ENCODE measurements at places on chromosomes 3 and 15.

GRCh38 chr15:60217161-60217560 lies 180.6 kb downstream of the ANXA2 start:
- no peak for DNase-seq

- no peak for DNase-seq
These were observed 1.7 kb upstream of the NGLY1 start for GRCh38 chr3:25784971-25785370.

- no peak for DNase-seq
These were observed 4.2 kb upstream of the EFCAB12 start for GRCh38 chr3:129432671-129433070.

GRCh38 chr3:151568184-151568583 lies 107.3 kb upstream of the IGSF10 start:
- peak; percentile 63 for DNase-seq

- no peak for DNase-seq
These were observed 29.5 kb upstream of the ZNF445 start for GRCh38 chr3:44506961-44507360.

DNA sequence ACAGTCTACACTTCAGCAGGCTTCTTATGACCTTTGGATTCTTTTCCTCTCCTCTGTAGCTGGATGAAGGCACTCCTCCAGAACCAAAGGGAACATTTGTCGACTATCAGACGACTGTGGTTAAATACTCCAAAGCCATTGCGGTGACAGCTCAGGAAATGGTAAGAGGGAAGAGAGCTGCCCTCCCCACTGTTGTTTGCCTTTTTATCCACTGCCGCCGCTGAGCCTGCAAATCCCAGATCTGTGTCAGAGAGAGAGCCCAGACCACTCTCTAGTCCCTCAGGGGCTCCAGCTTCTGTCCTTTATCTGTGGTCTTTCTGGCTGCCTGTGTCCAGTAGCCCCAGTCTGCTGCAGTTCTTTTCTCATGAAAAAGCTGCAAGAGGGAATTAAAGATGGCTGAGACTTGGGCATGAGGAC lies 261.5 kb upstream of the TPM1 start:
- DNase-seq = no peak

DNA sequence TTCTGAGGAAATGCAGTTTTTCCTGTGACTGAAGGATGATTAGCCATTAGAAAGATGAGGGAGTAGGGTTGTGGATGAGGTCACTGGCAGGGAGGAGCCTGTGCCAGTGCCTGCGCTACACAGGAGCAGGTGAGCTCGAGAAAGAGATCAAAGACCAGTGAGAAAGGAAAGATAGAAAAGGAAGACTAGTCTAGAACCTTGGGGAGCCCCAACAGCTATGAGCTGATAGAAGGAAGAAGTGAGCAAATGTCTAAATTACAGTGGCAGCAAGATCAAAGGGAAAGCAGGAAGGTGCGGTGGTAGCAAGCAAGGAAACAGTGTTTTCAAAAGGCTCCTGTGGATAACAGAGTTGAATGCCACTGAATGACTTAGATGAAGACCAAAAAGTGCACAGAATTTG lies 39.6 kb downstream of the LNP1 start:
- DNase-seq = no peak

- DNase-seq = no peak
These were observed 850 bp downstream of the SUCLG2 start for GRCh38 chr3:67653425-67654098.

DNA sequence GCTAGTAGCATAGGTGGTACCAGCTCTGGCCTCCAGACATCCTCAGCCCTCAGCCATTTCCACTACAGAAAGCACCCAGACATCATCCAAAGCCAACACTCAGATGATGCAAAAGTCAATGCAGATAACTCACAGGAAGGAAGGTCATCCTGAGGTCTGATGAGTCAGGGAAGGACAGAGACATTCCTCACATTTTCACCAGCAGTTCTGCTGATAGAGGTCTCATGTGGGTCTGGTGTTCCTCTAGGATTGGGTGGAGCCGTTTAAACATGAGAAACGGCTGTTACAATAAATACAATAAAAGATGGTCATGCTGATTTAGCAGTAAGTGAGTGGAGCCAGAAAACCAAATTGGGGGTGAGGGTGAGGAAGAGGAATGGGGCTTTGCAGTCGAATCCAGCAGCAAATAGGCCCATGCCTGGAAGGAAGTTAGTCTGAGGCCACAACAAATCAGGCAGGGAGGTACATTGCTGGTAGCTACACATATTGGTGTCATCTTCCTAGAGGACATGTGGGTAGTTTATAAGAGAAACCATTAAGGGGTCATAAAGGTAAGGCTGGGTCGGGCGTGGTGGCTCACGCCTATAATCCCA lies 33.3 kb upstream of the FLNB start:
- no peak for DNase-seq

- no peak for DNase-seq
These were observed 184.5 kb upstream of the DNAJC19 start for GRCh38 chr3:181174022-181174421.

DNA sequence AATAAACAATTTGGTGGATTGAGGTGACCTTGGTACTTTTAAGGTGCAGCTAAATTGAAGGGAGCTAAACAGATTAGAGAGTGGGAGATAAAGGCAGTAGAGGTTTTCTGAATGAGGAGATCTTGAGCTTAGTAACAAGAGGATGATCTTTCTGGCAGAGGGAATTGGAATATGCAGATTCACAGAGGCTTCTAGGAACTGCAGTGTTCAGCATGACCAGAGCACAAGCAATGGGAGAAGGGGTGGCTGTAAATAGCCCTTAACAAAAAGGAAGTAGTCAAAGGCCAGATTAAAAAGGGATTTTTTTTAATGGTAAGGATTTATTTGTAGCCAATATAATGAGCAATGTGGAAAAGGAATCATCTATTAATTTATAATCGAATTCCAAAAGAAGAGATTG lies 5.7 kb upstream of the BNIP2 start:
- no peak for DNase-seq

- DNase-seq = peak; percentile 71
These were observed 11.2 kb downstream of the C3orf52 start for GRCh38 chr3:112097378-112097777.

DNA sequence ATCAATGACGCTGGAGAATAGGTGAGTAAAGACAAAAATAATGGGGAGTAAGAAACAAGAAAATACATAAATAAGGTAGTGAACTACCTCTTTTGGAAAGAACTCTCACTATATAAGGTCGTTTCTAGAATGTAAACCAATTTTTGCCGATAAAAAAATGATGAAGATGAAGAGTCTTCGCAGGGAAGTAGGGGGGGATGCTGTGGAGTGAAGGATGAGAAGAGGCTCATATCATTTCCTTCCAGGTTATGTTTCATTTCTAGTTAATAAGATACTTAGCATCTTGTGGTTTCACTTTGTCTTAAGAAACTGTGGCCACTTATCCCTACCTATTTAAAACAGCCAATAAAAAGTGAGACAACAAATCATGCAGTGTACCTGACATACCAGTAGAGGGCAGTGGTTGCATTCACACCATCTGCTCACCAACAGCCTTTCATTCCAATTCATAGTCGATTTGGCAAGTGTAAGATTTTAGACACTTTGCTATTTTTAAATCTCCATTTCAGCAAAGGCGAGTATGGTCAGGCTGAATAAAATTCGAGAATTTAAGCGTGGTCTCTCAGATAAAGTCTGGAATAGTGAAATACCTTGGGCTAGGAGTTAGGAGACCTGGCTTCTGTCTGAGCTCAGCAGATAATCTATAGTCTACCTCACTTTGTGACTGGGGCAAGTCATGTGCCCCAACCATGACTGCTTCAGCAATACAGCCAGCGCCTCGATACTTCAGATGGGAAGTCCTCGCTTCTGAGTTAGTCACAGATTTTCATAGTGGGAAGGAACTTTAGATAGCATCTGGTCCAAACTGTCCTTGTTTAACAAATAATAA lies 28.9 kb upstream of the ICE2 start:
- DNase-seq = peak; percentile 46

- DNase-seq = no peak
These were observed 355.0 kb downstream of the ERC2 start for GRCh38 chr3:56113231-56113630.

- no peak for DNase-seq
These were observed 47.4 kb downstream of the EXOG start for GRCh38 chr3:38543586-38543985.

DNA sequence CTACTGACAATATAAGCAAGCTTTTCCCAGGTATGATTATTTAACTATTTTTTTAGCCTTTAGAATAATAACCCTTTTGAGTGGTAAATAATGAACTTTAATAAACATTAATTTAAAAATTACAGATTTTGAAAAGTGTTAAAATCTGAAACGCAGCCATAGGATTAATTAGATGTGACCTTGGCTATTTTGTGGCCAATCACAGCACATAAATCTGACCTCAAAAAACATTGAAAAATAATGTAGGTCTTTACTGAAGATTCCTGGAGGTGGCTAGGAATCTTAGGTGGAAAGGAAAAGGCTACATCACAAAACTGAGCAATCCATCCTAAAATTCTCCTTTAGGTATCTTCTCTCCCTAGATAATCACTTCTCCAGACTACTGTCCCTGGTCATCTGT lies 18.1 kb downstream of the SCG3 start:
- no peak for DNase-seq

DNA sequence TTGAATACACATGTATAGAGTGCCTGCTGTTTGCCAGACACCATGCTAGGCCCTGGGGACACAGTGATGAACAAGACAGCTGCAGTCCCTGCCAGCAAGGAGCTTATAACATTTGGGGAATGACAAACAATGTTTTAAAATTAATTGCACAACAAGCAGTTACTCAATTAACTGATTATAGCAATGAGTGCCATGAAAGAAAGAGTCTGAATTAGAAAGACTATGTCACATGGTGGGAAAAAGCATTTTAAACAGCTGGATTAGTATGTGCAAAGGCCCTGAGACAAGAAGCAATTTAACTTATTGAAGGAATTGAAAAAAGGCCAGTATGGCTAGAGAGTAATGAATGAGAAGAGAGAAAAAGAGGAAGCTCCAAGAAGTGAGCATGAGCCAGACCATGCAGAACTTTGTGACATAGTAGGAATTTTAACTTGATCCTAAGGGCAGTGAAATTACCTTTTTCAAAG lies 64.5 kb upstream of the PLXNA1 start:
- DNase-seq = no peak

DNA sequence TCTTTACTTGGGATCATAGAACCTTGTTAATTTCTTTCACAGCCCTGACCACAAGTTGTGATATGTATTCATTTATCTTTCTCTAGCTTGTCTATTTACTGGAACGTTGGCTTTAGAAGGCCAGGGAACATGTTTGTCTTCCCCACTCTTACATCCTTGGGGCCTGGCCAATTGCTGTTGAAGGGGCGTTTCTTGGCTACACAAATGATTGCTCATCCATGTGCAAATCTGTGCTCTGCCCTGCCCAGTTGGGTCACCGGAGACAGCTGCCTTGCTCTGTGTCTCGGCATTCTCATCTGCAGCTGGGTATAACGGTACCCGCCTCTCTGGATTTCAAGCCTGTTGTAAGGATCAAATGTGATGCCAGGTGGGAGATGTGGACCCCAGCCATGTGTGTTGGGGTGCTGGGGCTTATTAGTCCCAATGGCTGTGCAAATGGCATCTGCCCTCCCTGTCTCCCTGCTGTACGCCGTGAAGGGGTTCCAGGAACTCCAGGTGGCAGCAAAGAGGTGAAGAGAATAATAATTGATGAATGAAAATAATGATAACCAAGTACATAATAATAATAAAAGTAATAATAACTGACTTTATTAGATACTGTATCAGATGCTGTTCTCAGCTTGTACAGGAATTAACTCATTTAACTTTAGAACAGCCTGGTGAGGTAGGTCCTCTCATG lies 24.0 kb upstream of the TLE3 start:
- no peak for DNase-seq

DNA sequence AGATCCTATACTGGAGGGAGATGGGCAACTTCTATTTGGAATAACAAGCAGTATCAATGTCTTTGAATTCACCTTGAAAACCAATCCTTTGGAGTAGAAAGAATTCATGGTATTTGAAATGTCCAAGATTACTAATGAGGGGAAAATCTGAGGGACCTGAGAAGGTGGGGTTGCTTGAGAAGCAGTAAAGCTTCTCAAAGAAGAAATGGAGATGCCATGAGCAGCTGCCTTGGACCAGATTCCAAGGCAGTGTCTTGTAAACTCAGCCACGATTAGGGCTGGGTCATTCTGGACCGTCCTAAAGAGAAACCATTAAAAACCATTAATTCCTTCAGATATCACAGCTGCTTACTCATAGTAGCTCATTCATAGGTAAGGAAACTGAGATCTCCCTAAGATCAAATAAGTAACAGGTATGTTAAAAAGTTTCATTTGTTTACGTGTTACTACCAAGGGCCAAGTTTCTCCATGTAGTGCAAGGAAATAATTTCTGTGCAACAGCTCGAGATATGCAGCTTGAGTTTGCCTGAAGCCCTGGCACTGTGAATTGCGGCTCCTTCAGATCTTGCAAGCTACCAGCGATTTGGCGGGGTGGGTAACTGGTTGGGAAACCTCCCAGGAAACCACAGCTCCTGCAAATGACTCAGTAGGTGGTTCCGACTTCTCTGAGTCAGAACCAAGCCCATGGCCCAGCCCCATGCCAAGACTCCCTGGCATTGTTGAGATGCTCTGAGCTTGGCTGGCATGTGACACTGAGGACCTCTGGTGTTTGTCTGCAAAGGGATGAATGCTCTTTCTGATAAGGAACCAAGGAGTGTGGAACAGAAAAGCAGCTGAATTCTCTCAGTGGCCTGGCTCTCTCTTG lies 296.8 kb downstream of the RORA start:
- DNase-seq = no peak

DNA sequence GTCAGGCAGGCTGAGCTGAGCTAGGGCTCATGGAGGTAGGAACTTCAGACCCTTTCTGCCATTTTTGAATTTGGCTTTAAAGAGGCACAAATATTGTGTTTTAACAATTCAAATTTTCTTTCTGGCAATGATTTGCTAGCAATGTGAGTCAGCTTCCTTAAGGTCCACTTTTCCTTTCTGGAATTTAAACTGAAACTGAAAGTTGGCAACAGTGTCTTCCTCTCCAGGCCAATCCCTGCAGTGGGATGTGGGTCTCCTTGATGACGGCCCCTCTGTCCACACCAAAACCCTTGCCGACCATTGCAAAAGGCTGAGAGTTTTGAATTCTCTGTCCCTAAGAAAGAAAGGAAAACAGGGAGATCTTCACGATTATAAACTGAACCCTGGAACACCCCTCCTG lies 27.1 kb downstream of the RPSA start:
- no peak for DNase-seq

GRCh38 chr3:116179091-116179490 lies 266.2 kb downstream of the LSAMP start:
- no peak for DNase-seq

DNA sequence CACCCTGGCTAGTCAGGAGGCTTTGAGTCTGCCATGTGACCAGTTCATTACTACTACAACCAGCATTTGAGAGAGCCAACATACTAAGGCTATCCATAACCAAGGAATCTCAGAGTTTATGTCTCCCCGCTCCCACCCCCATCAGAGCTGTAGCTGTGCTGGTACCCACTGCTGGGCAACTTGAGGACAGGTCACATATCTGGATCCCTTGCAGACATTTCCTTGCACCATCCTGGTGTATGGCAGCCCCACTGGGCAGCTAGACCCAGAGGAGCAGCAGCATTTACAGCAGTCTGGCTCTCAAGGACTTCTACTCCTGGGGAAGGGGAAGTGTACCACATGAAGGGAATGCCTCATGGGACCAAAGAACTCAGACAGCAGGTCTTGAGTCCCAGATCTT lies 160.8 kb upstream of the ST8SIA2 start:
- DNase-seq = no peak

GRCh38 chr15:77682564-77682963 lies 49.9 kb upstream of the LINGO1 start:
- no peak for DNase-seq

Measured in COR-L47 (cell line).